ENCODE measurements at places on chromosomes 3 and 15. TPM values are rescaled to one million over a fixed set of nuclear protein-coding genes. Genes with fewer than 3 reads are reported as not detected.
A peak's percentile ranks its signal among the peaks of the same experiment; 100 is the strongest.

- DNase-seq, result no peak
Measured at GRCh38 chr3:32951410-32951811, at the start of gene CCR4. TSS of gene CCR4 (plus strand) at chr3:32951644. CDS start at chr3:32953423, 1,779 bp downstream.

DNA sequence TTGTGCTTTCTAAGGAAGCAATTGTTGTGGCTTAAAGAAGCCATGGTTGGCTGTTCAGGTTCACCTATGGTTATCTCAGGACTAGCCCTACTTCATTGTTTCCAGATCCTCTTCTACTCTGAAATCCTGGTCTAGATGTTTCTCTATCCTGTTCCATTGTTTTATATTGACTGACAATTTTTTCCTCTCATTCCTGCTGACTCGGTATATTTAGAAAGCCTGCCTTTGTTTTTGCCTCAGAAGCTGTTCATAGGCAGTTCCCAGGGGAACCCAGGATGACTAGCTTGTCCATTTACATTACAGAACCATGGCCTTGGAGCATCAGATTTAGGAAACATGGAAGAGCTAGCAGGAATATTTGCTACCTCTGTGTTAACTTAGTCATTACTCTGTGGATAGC, 64.0 kb downstream of the SLC9C1 start:
- DNase-seq, result no peak

DNA sequence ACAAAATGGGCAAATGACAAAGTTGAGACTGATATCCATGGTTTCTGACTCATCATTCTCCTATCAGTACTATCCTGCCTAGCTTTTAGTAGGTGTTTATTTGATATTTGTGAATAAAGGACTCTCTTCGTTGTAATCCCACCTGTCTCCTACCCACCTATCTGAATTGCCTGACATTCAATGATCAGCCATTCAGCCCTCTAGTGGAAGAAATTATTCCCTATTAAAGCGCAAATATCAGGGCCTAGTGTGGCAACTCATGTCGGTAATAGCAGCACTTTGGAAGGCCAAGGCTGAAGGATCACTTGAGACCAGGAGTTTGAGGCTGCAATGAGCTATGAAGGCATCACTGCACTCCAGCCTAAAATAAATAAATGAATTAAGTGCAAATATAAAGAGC, 195.7 kb upstream of the SETMAR start:
- DNase-seq, result no peak

The KBTBD13 gene
- 9.4 TPM for total RNA-seq

GRCh38 chr3:124032311-124032880, 40.5 kb upstream of the ROPN1 start:
- peak; percentile 73 for DNase-seq

Measured in Right ventricle myocardium superior (tissue), 1 donor.